Metanephros (tissue), 2 donors: ENCODE measurements at places on chromosomes 5 and 9. TPM values are rescaled to one million over a fixed set of nuclear protein-coding genes. Genes with fewer than 3 reads are reported as not detected.

NPR3 gene
- total RNA-seq, result 27.6 TPM

PCA3 gene
- 0.12 TPM for total RNA-seq

MVB12B gene
- 24.4 TPM for total RNA-seq

PRLR gene
- 27.6 TPM for total RNA-seq

CARTPT gene
- 0.23 TPM for total RNA-seq

ROPN1L gene
- 1.1 TPM for total RNA-seq

FOXD4L4 gene
- 0.06 TPM for total RNA-seq

GPR150 gene
- not detected for total RNA-seq

C9orf50 gene
- 0.70 TPM for total RNA-seq

ACOT12 gene
- total RNA-seq, result 1.3 TPM

ACTBL2 gene
- not detected for total RNA-seq

DNAH5 gene
- 3.2 TPM for total RNA-seq

SPATA31C2 gene
- total RNA-seq, result 0.18 TPM

SCGB3A1 gene
- total RNA-seq, result 0.88 TPM

SPATA6L gene
- total RNA-seq, result 6.5 TPM
